ENCODE measurements at places on chromosomes 6 and 20.

DNA sequence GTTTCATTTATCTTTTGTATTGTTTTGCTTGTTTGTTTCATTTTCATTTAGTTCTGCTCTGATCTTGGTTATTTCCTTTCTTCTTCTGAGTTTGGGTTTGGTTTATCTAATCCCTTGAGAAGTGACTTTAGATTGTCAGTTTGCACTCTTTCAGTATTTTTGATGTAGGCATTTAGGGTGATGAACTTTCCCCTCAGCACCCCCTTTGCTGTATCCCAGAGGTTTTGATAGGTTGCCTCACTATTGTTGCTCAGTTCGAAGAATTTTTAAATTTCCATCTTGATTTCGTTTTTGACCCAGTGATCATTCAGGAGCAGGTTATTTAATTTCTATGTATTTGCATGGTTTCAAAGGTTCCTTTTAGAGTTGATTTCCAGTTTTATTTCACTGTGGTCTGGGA, 119.6 kb upstream of the SSTR4 start:
- DNase-seq, result no peak

DNA sequence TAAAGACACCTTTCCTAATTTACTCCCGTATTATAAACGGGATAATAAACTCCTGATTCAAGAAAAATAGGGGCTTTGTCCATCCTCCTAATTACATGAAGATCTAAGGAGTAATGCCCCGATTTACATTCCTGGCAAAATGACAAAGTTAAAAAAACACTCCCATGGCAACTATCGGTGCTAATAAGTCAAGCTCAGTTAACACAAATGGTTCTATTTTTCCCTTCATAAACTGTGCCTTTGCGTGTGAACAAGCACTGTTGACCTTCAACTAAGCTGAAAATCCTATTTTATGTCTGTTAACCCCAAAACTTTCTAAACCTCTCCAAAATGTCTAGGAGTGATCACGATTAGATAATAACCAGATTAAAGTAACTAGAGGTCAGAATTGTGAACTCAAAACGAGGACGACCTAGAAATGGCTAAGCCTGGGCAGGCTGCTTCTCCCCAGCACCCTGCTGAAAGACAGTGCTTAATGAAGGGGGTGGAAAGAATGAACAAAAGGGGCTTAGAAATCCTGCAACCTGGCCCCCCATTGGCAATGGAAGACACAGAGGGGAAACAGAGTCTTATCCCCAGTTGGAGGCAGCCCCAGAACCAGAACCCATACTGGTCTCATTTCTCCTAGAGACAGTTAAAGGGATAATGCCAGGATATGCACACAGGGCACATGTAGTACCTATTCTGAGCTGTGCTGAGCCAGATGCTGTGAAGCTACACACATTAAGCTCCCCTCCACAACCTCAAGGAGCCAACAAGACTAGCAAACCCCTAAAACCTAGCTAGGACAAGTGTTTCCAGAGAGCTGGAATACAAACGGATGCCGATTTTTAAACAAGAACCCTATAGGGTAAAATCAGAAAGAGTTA, 23.0 kb downstream of the SLC23A2 start:
- no peak for DNase-seq

GRCh38 chr6:142824426-142824825, 120.5 kb downstream of the HIVEP2 start:
- no peak for DNase-seq

- DNase-seq, result no peak
These were observed 167.0 kb downstream of the ERMARD start for GRCh38 chr6:169918239-169918953.

- no peak for DNase-seq
These were observed 57.7 kb upstream of the CD83 start for GRCh38 chr6:14059791-14060436.

- DNase-seq, result no peak
These were observed 243.9 kb upstream of the RUNX2 start for GRCh38 chr6:45084257-45084656.

DNA sequence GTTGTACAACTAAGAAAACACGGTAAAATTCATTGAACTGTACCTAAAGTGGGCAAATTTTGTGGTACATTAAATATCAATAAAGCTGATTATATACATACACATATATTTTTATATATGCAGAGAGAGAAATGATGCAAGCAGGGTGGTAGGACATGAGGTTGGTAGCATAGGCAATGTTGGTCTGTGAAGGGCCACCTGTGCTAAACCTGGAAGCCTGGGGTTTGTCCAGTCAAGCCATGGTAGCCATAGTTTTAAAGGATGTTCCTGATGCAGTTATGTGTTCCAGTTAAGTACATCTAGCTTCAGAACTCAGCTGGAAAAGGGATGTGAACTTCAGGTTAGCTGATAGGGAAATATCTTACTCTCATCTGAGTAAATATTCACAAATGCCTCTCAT, 60.1 kb downstream of the TRIM38 start:
- DNase-seq, result no peak

- DNase-seq, result no peak
These were observed 45.0 kb upstream of the ZBTB24 start for GRCh38 chr6:109527989-109528388.

DNA sequence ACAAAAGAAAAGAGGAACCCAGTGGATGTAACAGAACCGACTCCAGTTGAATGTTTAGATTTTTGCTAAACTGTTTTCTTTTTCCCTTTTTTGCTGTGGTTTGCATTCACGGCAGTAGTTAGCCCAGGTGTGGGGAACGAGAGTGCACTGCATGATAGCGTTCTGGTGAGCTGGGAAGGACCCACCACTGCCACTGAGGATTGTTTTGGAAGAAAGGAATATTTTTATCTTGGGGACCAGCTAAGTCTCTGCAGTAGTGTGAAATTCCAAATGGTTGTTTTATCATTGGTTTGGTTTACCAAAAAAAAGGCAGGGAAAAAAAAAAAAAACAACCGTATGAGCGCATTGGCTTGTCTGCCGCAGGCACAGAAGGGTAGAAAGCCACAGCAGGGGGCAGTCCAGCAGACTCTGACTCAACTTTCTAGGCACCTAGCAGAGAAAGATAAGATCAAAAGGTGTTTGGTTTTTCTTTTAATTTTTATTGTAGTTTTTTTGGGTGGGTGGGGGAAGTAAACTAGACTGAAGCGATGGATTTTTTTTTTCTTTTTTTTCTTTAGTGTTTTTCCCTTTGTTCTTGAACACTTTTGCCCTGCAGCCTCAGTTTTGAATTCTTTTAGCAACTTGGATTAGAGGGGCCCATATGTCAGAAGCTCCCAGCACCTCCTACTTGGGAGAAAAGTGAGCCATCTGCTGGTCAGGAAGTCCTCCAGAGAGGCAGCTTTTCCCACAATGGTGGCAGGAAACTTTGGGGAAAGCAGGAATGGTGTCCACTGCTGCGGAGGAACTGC, 13.5 kb upstream of the RAB5IF start:
- DNase-seq, result no peak

- no peak for DNase-seq
These were observed 71.9 kb upstream of the SLC35B3 start for GRCh38 chr6:8507286-8507685.

- DNase-seq, result no peak
These were observed 87.9 kb downstream of the CD40 start for GRCh38 chr20:46206025-46206424.

- DNase-seq, result no peak
These were observed 89.1 kb downstream of the CDH22 start for GRCh38 chr20:46219190-46219589.

GRCh38 chr6:129959358-129959930, 58.9 kb upstream of the L3MBTL3 start:
- DNase-seq, result no peak

- DNase-seq, result no peak
These were observed 46.2 kb downstream of the HLA-C start for GRCh38 chr6:31225735-31226134.

GRCh38 chr20:35303735-35304491, 11.7 kb upstream of the FAM83C start:
- peak; percentile 65 for DNase-seq

- DNase-seq, result no peak
These were observed 38.4 kb downstream of the THBS2 start for GRCh38 chr6:169215201-169215681.

DNA sequence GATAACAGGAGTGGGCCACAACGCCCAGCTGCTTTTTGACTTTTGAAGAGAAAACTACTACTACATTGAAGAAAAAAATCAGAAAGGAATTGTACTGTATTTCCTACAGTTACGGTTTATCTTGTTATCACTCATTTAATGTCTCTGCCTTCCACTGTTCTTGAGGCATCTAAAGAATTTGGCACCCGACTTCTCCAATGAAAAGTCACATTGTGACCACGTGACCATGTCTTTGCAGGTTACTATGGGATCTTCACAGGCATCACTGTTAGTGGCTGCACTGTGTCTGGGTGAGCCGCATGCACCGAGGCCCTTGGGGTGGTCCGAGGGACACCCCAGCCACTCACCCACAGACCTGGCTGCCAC, 26.8 kb downstream of the RRBP1 start:
- no peak for DNase-seq

DNA sequence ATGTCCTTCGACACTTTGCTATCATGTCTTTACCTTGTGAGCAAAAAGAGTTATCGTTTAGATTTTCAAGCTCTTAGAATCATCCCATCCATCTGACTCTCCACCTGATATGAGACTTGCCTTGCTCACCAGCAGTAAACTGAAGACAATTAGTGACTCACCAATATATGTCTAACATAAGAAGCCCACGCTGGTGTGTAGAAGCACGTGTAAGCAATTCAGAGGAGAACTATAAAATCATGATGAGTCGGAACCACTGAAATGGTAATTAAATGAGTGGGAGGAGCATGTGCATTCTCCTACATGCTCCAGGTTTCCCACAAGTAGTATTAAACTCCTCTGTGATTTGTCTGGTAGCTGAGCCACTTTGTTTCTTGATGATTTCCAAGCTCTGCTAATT, 181.6 kb upstream of the RNF217 start:
- no peak for DNase-seq

- no peak for DNase-seq
These were observed 466.3 kb upstream of the PLCB4 start for GRCh38 chr20:8602389-8603116.

GRCh38 chr6:108946695-108947094, 98.5 kb downstream of the ARMC2 start:
- DNase-seq, result no peak

DNA sequence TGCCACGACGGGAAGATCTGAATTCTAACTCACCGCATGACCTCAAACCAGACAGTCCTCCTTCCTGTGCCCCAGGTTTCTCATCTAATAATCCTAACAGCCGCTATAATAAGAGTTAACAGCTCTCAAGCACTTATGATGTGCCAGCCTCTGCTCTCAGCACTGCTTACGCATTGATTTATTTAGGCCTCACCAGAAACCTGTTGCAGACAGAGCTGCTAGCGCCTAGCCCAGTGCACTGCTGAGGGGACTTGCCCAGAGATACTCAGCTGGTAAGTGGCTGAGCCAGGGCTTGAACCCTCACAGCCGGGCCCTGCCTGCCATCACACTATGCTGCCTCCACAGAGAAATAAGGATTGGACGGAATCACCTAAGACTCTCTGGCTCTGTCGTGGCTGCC, 37.7 kb downstream of the GRM4 start:
- no peak for DNase-seq

DNA sequence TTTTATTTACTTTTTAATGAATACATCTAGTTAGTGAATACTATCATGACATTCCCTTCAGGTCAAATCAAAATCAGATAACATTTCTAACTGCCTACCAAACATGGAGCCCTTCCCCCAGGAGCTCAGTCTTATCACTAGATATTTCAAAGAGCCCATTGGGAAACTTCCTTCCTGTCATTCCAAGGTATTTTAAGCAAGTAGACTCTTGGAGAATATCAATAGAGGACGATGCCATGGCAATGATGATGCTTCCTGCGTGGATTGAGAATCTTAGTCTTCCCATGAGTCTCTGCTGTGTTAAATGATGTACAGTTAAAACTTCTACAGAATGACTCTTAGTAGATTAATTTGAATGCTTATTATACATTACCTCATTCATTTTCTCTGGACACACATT, 384.9 kb downstream of the CENPW start:
- no peak for DNase-seq

DNA sequence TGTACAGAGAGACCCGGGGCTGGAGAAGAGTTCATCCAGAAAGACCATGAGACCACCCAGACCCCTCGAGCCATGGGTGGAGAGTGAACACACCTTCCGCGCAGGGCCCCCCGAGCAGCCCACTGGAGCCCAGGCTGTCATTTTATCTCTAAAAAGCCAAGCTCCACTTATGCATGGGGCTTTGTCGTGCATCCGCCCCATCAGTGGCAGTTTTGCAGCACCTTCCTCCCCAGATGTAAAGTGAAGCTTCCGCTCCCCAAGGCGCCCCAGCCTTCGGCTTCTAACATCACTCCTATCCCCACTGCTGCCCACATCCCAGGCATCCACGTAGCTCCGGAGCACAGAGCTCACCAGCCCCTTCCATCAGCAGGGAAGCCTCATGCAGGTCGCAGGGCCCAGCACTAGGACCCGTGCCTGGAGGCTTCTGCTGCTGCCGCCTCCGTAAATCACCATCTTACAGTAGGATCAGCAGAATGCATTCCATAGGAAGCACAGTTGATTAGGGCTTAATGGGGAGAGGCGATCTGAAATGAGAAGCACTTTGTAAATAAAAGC, 301.1 kb downstream of the TAF4 start:
- no peak for DNase-seq

- no peak for DNase-seq
These were observed 115.3 kb upstream of the TRAF3IP2 start for GRCh38 chr6:111720931-111721496.

DNA sequence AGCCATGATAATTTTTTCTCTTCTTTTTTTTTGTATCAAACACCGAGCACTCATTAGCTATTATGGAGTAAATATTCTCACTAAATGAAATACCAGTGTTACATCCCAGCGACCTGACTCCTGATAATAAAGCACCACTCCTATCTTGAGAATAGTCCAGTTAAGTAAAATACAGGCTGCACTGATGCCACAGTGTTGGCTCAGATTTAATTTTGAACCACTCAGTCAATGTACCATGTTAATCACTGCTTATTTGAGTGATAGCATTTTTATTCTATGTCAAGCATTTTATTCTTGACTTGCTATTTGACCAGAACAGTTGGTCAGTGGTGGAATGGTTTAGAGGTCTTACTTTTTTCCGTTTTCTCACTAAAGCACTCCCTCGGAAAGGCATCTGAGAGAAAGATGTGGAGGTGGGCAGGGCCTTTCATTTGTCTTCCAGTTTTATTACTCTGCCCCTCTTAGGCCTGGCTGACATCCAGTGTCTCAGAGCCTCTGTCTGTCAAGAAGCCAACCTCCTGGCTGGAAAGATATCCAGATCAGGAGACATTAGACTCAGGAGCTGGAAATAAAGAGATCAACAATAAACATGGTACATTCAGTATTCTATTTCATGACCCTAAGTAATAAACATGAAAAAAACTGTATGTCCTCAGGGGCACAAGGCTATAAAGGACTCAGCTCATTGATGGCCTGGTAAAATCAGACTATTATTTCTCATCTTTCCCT, 457.8 kb downstream of the EPM2A start:
- DNase-seq, result no peak
